Foreskin keratinocyte (primary cell): ENCODE measurements at places on chromosomes 3 and 15. TPM values are rescaled to one million over a fixed set of nuclear protein-coding genes. Genes with fewer than 3 reads are reported as not detected.

Gene ROPN1
- total RNA-seq: not detected in 2 replicates

Gene GHSR
- total RNA-seq: not detected in 2 replicates

Gene TMEM44
- 10.9 and 13.4 TPM in 2 replicates for total RNA-seq

Gene LRRC31
- total RNA-seq: not detected in 2 replicates

Gene HACD2
- total RNA-seq: 61.6 and 69.3 TPM in 2 replicates

Gene SKOR1
- not detected in 2 replicates for total RNA-seq

Gene CPEB1
- total RNA-seq: not detected in 2 replicates

Gene ECT2
- total RNA-seq: 54.5 and 63.0 TPM in 2 replicates

Gene NOX5
- total RNA-seq: 0.04 and 0.14 TPM in 2 replicates

Gene RHCG
- 0.54 and 0.56 TPM in 2 replicates for total RNA-seq

Gene CYP8B1
- not detected in 2 replicates for total RNA-seq

Gene STX19
- 0.18 TPM in 1 of 2 replicates, not detected in the other for total RNA-seq

Gene DAZL
- not detected in 2 replicates for total RNA-seq

Gene FBXL22
- 0.03 and 0.21 TPM in 2 replicates for total RNA-seq

Gene CLPX
- 39.9 and 43.6 TPM in 2 replicates for total RNA-seq

Gene FAM43A
- 0.58 and 0.63 TPM in 2 replicates for total RNA-seq

Gene PATL2
- 0.21 and 0.37 TPM in 2 replicates for total RNA-seq

Gene RIOX2
- 38.8 and 45.5 TPM in 2 replicates for total RNA-seq

Gene CTXN2
- not detected in 2 replicates for total RNA-seq

Gene CHRNA5
- 12.0 and 13.0 TPM in 2 replicates for total RNA-seq

Gene SI
- total RNA-seq: not detected in 2 replicates

Gene C3orf20
- not detected in 2 replicates for total RNA-seq

Gene MKRN2OS
- 3.1 and 3.9 TPM in 2 replicates for total RNA-seq

Gene PAK6
- 14.1 and 15.6 TPM in 2 replicates for total RNA-seq

Gene CMTM8
- 1.8 and 2.4 TPM in 2 replicates for total RNA-seq

Gene CHCHD4
- 23.3 and 27.8 TPM in 2 replicates for total RNA-seq

Gene TMEM266
- total RNA-seq: 0.07 TPM in 1 of 2 replicates, not detected in the other

Gene FHIT
- total RNA-seq: 3.6 and 3.7 TPM in 2 replicates

Gene GXYLT2
- 1.8 and 2.6 TPM in 2 replicates for total RNA-seq

Gene PLAAT1
- 0.14 and 0.21 TPM in 2 replicates for total RNA-seq

Gene TM4SF4
- total RNA-seq: not detected in 2 replicates

Gene KIF9
- total RNA-seq: 5.3 and 7.0 TPM in 2 replicates

Gene STT3B
- 120 and 128 TPM in 2 replicates for total RNA-seq

Gene ISLR
- not detected in 2 replicates for total RNA-seq

Gene MYH15
- total RNA-seq: 5.0 and 6.3 TPM in 2 replicates

Gene PSTPIP1
- total RNA-seq: 6.6 and 7.1 TPM in 2 replicates

Gene ZNF619
- total RNA-seq: 5.2 and 6.2 TPM in 2 replicates

Gene GP5
- total RNA-seq: not detected in 2 replicates

Gene PLSCR2
- total RNA-seq: not detected in 2 replicates

Gene TMEM42
- total RNA-seq: 12.2 and 15.8 TPM in 2 replicates

Gene ITGB5
- total RNA-seq: 82.0 and 91.9 TPM in 2 replicates

Gene OIP5
- total RNA-seq: 13.0 and 15.8 TPM in 2 replicates

Gene MCF2L2
- total RNA-seq: 0.14 and 0.25 TPM in 2 replicates

Gene ASB14
- not detected in 2 replicates for total RNA-seq

Gene AMIGO3
- not detected in 2 replicates for total RNA-seq

Gene ZKSCAN7
- 2.0 and 2.8 TPM in 2 replicates for total RNA-seq

Gene KLHL40
- not detected in 2 replicates for total RNA-seq

Gene STAB1
- total RNA-seq: not detected in 2 replicates

Gene SLTM
- 67.3 and 83.6 TPM in 2 replicates for total RNA-seq

Gene FGF7
- not detected in 2 replicates for total RNA-seq

Gene UCN2
- total RNA-seq: 18.8 and 35.4 TPM in 2 replicates

Gene TMEM45A
- total RNA-seq: 16.1 and 19.7 TPM in 2 replicates

Gene SNTN
- not detected in 2 replicates for total RNA-seq
